ENCODE measurements at places on chromosomes 12 and 14. TPM values are rescaled to one million over a fixed set of nuclear protein-coding genes. Genes with fewer than 3 reads are reported as not detected.

TMEM253 gene
- 1.4 TPM for total RNA-seq

SLC38A4 gene
- not detected for total RNA-seq

HELB gene
- 5.3 TPM for total RNA-seq

C14orf39 gene
- not detected for total RNA-seq

MORN3 gene
- total RNA-seq: 2.4 TPM
